ENCODE measurements at places on chromosomes 16 and 17.

GRCh38 chr17:74690409-74690825, 22.3 kb downstream of the CD300LF start:
- DNase-seq = no peak

- DNase-seq = no peak
Observed at GRCh38 chr16:75099738-75100602, 16.6 kb downstream of the LDHD start.

- no peak for DNase-seq
Observed at GRCh38 chr16:3938843-3939624, 58.5 kb upstream of the CREBBP start.

DNA sequence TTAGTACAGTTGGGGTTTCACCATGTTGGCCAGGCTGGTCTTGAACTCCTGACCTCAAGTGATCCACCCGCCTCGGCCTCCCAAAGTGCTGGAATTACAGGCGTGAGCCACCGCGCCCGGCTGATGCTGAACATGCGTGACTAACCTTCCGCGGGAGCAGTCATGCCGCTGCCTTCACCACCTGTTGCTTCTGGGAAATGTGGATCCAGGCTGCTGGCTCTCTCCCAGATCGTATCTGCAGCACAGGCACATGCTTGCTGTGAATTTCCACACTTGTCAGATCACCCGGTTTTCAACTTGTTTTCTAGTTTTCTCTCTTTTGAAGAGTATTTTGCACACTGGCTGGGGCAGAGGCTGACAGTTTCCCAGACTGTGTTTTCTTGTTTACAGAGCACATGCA, 97.9 kb downstream of the ADCY9 start:
- DNase-seq = no peak

DNA sequence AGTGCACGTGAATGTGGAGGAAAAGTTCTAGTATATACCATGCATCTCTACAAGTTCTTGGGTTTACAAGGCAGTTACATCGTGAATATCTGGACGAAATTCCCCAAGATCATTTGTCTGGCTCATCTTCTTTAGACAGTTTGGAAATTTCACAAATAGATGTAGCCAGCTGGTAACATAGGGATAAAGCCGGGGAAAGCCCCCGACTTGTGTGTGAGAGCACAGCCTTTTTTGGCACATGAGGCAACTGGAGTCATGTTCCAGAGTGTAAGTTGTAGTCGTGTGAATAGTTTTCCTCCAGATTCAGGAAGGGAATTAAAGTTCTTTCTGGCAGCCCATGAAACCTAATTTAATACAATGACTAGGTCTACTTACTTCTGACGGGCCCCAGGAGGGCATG, 62.3 kb downstream of the MARCHF10 start:
- no peak for DNase-seq

DNA sequence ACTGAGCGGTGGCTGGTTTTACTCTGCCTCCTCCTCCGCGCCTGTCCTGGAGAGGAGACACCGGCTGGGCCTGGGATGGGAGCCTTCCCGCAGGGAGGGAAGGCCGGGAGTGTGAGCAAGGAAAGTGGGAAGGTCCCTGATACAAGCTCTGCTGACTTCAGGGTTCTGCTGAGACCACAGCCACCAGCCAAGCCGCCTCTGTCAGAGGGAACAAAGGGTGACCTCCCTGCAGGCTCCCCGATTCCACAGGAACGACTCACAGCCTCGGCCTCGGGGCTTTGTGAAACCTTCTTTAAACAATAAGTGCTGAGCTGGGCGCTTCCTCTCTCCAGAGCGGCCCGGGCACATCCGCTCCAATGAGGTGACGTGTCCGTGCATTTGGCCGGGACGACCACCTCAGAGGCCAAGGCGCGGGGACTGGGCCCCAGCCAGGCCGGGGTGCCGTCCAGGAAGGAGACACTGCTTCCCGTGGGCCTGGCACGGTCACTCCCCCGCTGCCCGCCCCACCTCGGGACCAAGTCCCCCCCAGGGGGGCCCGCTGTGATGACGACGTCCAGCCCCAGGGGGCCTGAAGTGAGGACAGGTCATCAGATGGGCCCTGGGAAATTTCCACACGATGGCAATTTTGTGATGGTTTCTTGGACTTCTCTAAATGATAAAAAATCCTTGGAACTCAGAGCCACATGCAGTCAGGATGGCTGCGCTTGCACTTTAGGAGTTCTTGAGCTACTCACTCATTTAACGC, 11.8 kb upstream of the CIBAR2 start:
- no peak for DNase-seq

DNA sequence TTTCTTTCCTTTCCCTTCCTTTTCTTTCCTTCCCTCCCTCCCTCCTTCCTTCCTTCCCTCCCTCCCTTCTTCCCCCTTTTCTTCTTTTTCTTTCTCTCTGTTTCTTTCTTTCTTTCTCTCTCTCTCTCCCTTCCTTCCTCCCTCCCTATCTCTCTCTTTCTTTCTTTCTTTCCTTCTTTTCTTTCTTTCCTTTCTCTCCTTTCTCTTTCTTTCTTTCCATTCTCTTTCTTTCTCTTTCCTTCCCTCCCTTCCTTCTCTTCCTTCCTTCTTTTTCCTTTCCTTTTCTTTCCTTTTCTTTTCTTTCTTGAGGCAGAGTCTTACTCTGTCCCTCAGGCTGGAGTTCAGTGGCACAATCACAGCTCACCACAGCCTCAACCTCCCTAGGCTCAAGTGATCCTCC, 31.0 kb downstream of the DEXI start:
- no peak for DNase-seq

DNA sequence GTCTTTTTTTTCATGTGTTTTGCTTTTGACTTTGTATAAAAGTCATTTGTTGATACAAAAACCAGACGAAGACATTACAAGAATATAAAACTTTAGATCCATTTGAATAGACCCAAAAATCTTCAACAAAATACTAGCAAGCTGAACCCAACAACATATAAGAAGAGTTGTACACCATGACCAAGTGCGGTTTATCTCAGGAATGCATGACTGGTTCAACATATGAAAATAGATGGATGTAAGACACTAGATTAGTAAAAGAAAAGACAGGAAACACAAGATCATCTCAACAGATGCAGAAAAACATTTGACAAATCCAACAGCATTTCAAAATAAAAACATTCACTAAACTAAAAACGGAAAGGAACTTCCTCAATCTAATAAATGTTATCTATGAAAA, 69.0 kb downstream of the TBC1D16 start:
- no peak for DNase-seq

DNA sequence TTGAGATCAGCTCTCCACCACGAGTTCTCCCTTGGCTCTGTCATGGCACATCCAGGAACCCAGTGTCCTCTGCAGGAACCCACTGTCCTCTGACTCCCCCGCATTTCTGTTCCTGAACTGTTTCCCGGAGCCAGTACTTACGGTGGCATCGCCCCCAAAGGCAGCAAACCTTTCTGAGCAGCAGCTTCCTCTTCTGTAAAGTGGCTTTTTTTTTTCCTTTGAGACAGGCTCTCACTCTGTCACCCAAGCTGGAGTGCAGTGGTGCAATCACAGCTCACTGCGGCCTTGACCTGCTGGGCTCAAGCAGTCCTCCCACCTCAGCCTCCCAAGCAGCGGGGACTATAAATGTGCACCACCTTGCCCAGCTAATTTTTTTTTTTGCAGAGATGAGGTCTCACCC, 32.2 kb downstream of the NAGPA start:
- DNase-seq = no peak

DNA sequence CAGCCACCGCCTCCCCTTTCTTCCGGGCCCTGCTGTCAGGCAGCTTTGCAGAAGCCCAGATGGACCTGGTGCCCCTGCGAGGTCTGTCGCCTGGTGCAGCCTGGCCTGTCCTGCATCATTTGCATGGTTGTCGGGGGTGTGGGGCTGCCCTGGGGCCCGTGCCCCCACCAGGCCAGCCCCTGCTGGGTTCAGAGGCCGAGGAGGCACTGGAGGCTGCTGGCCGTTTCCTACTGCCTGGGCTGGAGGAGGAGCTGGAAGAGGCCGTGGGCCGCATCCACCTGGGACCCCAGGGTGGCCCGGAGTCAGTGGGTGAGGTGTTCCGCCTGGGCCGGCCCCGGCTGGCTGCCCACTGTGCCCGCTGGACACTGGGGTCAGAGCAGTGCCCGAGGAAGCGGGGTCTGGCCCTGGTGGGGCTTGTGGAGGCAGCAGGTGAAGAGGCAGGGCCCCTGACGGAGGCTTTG, 5.5 kb upstream of the TGFB1I1 start:
- DNase-seq = no peak

GRCh38 chr17:48553826-48554225, 8.9 kb upstream of the HOXB2 start:
- no peak for DNase-seq

DNA sequence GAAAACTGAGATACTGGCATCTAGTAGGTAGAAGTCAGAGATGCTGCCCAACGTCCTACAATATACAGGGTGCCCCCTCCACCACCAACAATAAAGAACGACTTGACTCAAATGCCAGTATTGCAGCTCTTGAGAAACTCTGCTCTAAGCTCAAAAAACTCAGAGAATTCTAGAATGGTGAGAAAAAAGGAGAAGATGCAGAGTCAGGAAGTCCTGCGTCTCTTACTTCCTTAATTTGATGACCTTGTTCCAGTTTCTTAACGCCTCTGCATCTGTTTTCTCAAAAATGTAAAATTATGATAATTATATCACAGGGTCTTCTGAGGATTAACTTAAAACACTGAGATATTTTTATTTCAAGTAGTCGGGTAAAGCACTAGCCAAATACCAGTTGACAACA, 1.7 kb upstream of the HSBP1 start:
- no peak for DNase-seq

DNA sequence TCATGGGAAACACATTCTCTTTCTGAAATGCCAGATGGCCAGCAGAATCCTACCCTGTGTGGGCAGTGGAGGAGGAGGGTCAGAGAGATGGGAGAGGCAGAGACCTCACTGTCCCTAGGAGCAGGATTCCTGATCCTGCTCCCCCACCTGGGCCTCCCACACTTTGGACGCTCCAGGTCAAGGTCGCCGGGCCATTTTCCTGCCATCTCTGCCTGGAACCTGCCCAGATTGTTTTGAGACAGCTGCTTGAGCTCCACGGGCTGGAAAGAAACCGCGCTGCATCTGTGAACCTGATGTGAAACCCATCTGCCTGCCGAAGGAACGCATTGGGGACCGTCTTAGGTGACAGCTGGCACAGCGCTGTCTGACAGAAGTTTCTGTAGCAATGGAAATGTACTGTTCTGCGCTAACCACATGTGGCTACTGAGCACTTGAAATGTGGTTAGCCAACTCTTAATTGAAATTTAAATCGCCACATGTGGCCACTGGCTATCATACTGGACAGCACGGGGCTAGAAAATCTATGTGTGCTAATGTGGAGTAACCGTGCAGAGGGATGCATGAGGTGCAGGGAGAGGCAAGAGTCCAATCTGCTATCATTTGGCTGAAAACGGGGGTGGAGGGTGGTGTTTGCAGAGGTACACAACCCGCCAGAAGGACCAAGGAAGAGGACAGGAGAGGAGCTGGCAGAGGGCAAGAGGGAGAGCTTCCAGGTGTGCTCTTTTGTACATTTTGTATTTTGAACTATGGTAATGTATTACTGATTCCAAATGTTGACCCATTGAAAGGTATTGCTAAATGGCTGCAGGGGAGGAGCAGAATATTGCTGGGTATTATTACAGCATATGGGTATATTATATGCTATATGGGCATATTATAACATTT, 15.4 kb upstream of the NUBP1 start:
- no peak for DNase-seq

GRCh38 chr17:6257336-6257735, 177.6 kb downstream of the AIPL1 start:
- no peak for DNase-seq

DNA sequence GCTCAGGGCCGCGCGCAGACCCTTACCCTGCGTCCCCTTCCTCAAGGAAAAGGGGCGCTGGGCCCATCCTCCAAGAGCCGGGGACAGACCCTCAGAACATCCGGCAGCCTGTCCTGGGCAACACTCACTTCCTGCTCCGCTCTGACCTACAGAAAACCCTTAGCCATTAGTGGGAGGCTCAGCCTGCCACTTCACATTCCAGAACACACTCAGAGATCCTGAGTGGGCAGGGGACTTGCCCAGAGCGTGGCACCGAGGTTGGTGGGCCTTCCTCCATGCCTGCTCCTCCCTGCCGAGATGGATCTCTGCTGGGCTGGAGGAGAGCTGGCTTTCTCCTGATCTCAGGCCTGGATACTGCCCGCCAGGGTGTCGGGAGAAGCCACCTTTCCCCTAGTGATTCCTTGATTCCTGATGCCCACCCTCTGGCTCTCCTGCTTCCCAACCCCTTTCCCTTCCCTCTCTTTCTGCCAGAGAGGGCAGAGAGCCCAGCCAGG, 1.5 kb downstream of the SCARF1 start:
- DNase-seq = no peak

GRCh38 chr16:89244754-89245153, 27.3 kb downstream of the ZNF778 start:
- DNase-seq = no peak

- DNase-seq = no peak
Observed at GRCh38 chr16:1174477-1175357, 21.8 kb downstream of the CACNA1H start.

GRCh38 chr17:21353326-21354010, 22.7 kb upstream of the KCNJ12 start:
- no peak for DNase-seq

- no peak for DNase-seq
Observed at GRCh38 chr17:47652570-47652969, 2.9 kb downstream of the KPNB1 start.

DNA sequence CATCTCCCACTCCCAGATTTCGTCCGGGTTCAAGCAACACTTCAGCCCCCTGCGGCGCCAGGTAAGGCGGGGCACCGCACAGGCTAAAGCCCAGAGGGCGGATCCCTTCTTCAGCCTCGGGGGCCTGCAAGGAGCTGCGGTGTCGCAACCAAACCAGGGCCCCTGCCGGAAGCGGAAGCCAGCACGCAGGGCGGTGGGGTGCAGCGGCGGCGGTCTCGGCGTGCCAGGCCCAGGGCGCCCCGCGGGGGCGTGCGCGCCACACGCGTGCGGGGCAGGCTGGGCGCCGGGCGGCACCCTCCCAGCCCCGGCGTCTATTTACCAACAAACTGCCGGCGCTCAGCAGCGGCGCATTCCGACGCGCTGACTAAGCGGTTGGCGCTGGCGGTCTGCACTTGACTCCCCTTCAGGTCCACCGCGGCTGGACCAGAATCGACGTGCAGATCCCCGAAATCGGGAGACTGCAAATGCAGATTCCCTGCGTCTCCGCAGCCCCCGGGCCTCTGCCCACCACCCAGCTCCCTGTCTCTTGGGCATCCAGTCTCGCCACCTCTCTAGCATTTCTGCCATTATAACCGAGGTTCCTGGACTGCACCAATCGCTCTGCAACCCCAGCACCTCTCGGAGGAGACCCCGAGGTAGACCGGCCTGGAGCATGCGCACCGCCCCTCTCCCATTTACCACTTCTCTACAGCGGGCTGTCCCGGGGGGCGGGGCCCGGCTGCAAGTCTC, 421 bp upstream of the DLX4 start:
- DNase-seq = no peak

Data from left renal cortex interstitium (tissue), 4 donors.